ENCODE measurements at places on chromosomes 13 and 19. TPM values are rescaled to one million over a fixed set of nuclear protein-coding genes. Genes with fewer than 3 reads are reported as not detected.

GRCh38 chr13:46896341-46897137 lies at the start of gene HTR2A:
TSS of gene HTR2A (minus strand) at chr13:46897053. CDS start at chr13:46895906, 1,147 bp downstream.
- no peaks in the 10 kb centered on the region for H3K27me3 ChIP-seq
- no peaks in the 10 kb centered on the region for H3K4me1 ChIP-seq
- no peaks in the 10 kb centered on the region for H3K36me3 ChIP-seq
- DNase-seq, result peak; percentile 64
- peak within 1 kb of the TSS; percentile 41 for H3K4me3 ChIP-seq

DNA sequence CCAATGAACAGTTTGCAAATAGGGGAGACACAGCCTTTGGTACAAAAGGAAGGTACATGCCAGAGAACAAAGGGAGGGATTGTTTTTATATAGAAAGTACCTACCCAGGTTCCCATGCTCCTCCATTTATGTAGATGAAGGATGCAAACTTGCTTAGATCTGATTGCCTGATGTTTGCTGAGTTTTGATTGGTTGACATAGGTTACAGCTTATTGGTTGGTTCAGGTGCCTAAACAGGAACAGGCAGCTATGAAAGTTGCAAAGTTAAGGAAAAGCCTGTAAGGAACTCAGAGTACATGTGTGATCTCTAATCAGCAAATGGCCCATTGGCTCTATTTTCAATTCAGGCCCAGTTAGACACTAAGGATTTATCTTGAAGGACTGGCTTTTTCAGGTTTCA lies 6.5 kb upstream of the NAA16 start:
- H3K27ac ChIP-seq, result no peak overlapping the region
- no peaks in the 10 kb centered on the region for H3K4me1 ChIP-seq
- no peaks in the 10 kb centered on the region for H3K36me3 ChIP-seq
- no peaks in the 10 kb centered on the region for H3K27me3 ChIP-seq
- no peak for DNase-seq
- H3K4me3 ChIP-seq, result no peak overlapping the region

FAAP24 gene
- 5.5 TPM for total RNA-seq

SIGLECL1 gene
- 23.8 TPM for total RNA-seq

- H3K36me3 ChIP-seq, result no peaks in the 10 kb centered on the region
- no peak for DNase-seq
- no peak overlapping the region for H3K27ac ChIP-seq
- H3K27me3 ChIP-seq, result no peaks in the 10 kb centered on the region
- H3K4me1 ChIP-seq, result peaks cover 19% of the 10 kb centered on the region
- no peak overlapping the region for H3K4me3 ChIP-seq
These were observed 124.7 kb upstream of the VSTM2B start for GRCh38 chr19:29400917-29401711.

DNA sequence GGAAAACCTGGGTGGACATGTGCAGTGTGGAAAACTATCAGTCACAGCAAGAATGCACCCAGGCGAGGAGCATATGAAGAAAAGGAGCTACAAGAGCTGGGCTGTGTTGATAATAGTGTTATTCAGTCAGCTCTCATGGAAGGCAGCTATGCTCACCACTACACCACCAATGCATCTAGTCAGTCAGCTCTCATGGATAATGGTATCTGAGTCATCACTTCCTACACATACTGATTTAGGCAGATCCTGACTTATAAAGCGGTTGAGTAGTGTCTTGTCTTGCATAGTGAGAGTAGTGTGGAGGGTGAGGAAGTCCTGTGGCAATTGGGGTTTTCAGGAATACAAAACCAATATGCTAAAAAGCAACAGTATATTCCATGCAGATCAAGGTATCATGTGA lies 9.1 kb upstream of the ZNF160 start:
- no peaks in the 10 kb centered on the region for H3K36me3 ChIP-seq
- no peaks in the 10 kb centered on the region for H3K4me1 ChIP-seq
- H3K27ac ChIP-seq, result no peak overlapping the region
- DNase-seq, result no peak
- no peaks in the 10 kb centered on the region for H3K27me3 ChIP-seq

DNA sequence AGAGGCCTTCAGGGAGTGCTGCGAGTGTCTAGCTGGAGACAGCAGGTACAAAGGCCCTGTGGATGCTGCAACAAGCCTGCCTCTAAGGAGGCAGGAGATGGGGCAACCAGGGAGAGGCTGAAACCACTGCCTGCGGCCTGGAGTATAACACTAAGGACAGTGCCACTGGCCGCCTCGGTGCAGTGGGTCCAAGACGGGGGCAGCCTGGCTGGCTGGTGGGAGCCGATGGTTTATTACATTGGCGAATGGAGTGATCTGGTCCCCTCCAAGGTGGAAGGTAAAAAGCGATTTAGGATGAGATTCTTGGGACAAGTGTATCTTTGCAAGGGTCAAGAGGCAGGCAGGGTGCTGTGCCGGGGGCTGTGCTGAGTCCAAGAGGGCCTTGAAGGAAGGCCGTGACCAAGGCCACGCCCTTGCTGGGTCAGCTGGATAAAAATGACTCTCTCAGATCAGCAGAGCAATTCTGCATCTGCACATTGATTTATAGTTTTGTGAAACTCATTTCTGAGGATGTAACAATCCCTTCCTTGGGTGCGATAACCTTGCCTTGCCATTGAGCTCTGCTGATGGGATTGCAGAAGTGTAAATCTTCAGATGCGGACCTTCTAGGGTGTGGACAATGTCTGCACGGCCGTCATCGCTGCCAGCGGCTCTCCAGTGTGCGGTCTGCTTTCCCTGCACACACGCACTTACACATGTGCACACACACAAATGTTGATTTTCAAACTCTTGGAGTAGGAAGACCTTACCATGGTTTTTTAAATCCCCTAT lies 6.0 kb downstream of the TMEM255B start:
- no peak overlapping the region for H3K27ac ChIP-seq
- H3K4me1 ChIP-seq, result peaks cover 4% of the 10 kb centered on the region
- H3K27me3 ChIP-seq, result no peaks in the 10 kb centered on the region
- H3K4me3 ChIP-seq, result no peak overlapping the region

GPR183 gene
- total RNA-seq, result 0.39 TPM

DNA sequence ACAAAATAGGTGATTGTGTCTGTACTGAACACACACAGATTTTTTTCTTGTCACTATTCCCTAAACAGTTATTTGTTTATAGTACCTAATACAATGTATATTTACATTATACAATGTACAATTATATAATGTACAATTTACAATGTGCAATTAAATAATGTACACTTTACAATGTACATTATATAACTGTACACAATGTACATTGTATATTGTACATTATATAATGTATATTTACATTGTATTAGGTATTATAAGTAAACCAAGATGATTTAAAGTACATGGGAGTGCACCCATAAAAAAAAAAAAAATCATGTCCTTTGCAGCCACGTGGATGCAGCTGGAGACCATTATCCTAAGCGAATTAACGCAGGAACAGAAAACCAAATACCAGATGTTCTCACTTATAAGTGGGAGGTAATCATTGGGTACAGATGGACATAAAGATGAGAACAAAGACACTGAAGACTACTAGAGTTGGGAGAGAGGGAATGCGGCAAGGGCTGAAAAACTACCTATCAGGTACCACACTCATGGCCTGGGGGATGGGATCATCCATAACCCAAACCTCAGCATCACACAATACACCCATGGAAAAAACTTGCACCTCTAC lies 68.1 kb downstream of the ABCC4 start:
- H3K36me3 ChIP-seq, result no peaks in the 10 kb centered on the region
- no peak overlapping the region for H3K27ac ChIP-seq
- H3K4me1 ChIP-seq, result no peaks in the 10 kb centered on the region
- no peak for DNase-seq
- H3K27me3 ChIP-seq, result no peaks in the 10 kb centered on the region

DNA sequence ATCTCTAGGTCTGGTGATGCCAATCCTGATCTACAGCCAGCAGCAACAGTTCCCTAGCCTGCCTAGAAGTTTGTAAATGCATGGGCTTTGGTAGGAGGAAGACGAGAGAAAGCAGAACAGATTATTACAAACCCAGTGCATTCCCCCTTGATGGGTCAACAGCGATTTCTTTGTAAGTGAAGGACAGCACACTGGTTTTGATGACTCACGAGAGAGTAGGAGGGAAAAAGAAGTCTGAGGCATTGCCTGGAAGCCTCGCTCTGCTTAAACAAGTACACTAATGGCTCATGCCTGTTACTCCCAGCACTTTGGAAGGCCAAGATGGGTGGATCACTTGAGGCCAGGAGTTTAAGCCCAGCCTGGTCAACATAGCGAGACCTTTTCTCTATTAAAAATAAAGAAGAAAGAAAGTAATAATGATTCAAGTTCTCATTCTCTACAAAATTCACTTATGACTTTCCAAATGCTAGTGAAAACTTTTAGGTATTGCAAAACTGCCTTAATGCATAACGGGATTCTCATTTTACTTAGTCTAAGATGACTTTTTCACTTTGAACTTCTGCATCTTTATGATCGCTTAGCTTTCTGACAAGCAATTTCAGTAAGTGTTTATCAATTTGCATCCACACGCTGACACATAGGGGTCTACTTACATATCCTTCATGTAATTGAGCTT lies 47.7 kb upstream of the USPL1 start:
- peaks cover 4% of the 10 kb centered on the region for H3K4me1 ChIP-seq
- no peak overlapping the region for H3K27ac ChIP-seq
- no peaks in the 10 kb centered on the region for H3K36me3 ChIP-seq
- DNase-seq, result peak; percentile 51
- H3K27me3 ChIP-seq, result no peaks in the 10 kb centered on the region

SSC5D gene
- total RNA-seq, result 6.4 TPM

CD22 gene
- 15.0 TPM for total RNA-seq

DNA sequence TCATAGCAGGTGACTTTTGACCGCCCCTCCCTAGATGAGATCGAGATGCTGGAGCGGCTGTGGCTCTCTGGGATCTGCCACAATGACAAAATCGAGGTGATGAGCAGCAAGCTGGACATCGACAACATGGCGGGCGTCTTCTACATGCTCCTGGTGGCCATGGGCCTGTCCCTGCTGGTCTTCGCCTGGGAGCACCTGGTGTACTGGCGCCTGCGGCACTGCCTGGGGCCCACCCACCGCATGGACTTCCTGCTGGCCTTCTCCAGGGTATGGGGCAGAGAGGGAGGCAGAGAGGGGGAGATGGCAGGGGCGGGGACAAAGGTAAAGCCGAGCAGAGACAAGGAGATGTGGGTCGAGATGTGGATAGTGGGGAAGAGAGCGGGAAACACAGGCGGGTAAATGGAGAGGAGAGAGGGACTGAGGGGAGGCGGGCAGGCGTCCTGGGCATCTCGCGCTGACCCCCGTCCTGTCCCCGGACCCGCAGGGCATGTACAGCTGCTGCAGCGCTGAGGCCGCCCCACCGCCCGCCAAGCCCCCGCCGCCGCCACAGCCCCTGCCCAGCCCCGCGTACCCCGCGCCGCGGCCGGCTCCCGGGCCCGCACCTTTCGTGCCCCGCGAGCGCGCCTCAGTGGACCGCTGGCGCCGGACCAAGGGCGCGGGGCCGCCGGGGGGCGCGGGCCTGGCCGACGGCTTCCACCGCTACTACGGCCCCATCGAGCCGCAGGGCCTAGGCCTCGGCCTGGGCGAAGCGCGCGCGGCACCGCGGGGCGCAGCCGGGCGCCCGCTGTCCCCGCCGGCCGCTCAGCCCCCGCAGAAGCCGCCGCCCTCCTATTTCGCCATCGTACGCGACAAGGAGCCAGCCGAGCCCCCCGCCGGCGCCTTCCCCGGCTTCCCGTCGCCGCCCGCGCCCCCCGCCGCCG lies 3.4 kb upstream of the GRWD1 start:
- peaks cover 17% of the 10 kb centered on the region for H3K4me1 ChIP-seq
- no peak for DNase-seq
- H3K27ac ChIP-seq, result no peak overlapping the region
- no peak overlapping the region for H3K4me3 ChIP-seq

OSCAR gene
- 1.2 TPM for total RNA-seq

DNA sequence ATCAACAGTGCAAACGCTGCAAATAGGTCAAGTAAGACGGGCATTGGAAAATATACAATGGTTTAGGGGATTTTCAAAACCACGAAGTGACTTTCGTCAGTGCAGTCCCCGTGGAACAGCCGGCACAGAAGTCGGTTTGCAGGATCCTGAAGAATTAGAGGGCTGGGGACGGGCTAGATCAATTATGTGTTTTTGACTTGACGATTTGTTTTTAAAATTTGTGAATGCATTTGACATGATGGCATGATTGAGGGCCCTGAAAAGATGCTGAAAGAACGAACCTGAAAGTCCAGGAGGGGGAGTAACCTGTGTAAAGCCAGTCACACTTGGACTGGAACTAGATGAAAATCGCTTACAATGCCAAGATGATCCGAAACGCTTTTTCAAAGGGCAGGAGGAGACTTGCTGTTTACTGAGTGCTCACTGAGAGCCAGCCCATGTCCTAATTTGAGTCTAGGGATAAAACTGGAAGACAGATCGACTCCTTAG lies 8.9 kb upstream of the DGKH start:
- DNase-seq, result peak; percentile 19
- no peaks in the 10 kb centered on the region for H3K27me3 ChIP-seq
- peaks cover 8% of the 10 kb centered on the region for H3K4me1 ChIP-seq
- H3K4me3 ChIP-seq, result peak overlapping the region; percentile 80
- H3K36me3 ChIP-seq, result no peaks in the 10 kb centered on the region
- peak overlapping the region; percentile 79 for H3K27ac ChIP-seq

GRCh38 chr13:100872761-100873160 lies 198.2 kb upstream of the TMTC4 start:
- H3K36me3 ChIP-seq, result no peaks in the 10 kb centered on the region
- no peak for DNase-seq

MATK gene
- total RNA-seq, result 10.1 TPM

- no peaks in the 10 kb centered on the region for H3K4me1 ChIP-seq
- H3K27me3 ChIP-seq, result no peaks in the 10 kb centered on the region
- DNase-seq, result no peak
These were observed 229.4 kb downstream of the ITGBL1 start for GRCh38 chr13:101681834-101682233.

GRCh38 chr13:77515785-77516184 lies 19.7 kb upstream of the SCEL start:
- no peak for DNase-seq
- H3K27me3 ChIP-seq, result no peaks in the 10 kb centered on the region
- no peaks in the 10 kb centered on the region for H3K36me3 ChIP-seq
- no peak overlapping the region for H3K4me3 ChIP-seq

PSG1 gene
- not detected for total RNA-seq

MLLT1 gene
- 22.4 TPM for total RNA-seq

GRCh38 chr19:18401580-18402112 lies 4.2 kb upstream of the LRRC25 start:
- H3K4me1 ChIP-seq, result peaks cover 37% of the 10 kb centered on the region
- H3K4me3 ChIP-seq, result no peak overlapping the region
- no peaks in the 10 kb centered on the region for H3K36me3 ChIP-seq
- peak; percentile 84 for DNase-seq
- H3K27ac ChIP-seq, result peak overlapping the region; percentile 45
- H3K27me3 ChIP-seq, result no peaks in the 10 kb centered on the region

GRCh38 chr19:34351382-34351826 lies 13.6 kb upstream of the GPI start:
- H3K27ac ChIP-seq, result no peak overlapping the region
- no peaks in the 10 kb centered on the region for H3K36me3 ChIP-seq
- no peaks in the 10 kb centered on the region for H3K4me1 ChIP-seq
- no peak for DNase-seq

SPRED3 gene
- total RNA-seq, result 2.6 TPM

GSX1 gene
- not detected for total RNA-seq

- H3K27me3 ChIP-seq, result no peaks in the 10 kb centered on the region
- H3K36me3 ChIP-seq, result no peaks in the 10 kb centered on the region
- DNase-seq, result peak; percentile 96
- H3K4me3 ChIP-seq, result peak within 1 kb of the TSS; percentile 57
- peak within 1 kb of the TSS; percentile 64 for H3K27ac ChIP-seq
These were observed at the start of gene ZNF112 for GRCh38 chr19:44356383-44357111. TSS of gene ZNF112 (minus strand) at chr19:44356680. CDS start at chr19:44340539, 16,141 bp downstream.

ZNF98 gene
- total RNA-seq, result 17.7 TPM

ACP7 gene
- not detected for total RNA-seq

Data from testis (tissue), 5 donors.